ENCODE measurements at places on chromosomes 12 and 14. TPM values are rescaled to one million over a fixed set of nuclear protein-coding genes. Genes with fewer than 3 reads are reported as not detected.

The FITM1 gene
- total RNA-seq, result 0.26 TPM

The DIO3 gene
- not detected for total RNA-seq

The P2RX7 gene
- total RNA-seq, result 7.3 TPM

The RGS6 gene
- 2.0 TPM for total RNA-seq

The TPH2 gene
- not detected for total RNA-seq

GRCh38 chr12:24116548-24116947 lies 167.1 kb upstream of the SOX5 start:
- H3K4me3 ChIP-seq, result no peak overlapping the region
- H3K27me3 ChIP-seq, result no peaks in the 10 kb centered on the region
- no peak overlapping the region for H3K27ac ChIP-seq
- DNase-seq, result no peak
- no peaks in the 10 kb centered on the region for H3K36me3 ChIP-seq

GRCh38 chr12:109595321-109595902 lies 21.8 kb downstream of the MVK start:
- no peak overlapping the region for H3K4me3 ChIP-seq
- peaks cover 16% of the 10 kb centered on the region for H3K4me1 ChIP-seq
- peaks cover 7% of the 10 kb centered on the region for H3K27me3 ChIP-seq
- peaks cover 14% of the 10 kb centered on the region for H3K36me3 ChIP-seq
- peak; percentile 50 for DNase-seq

- no peak overlapping the region for H3K4me3 ChIP-seq
- no peaks in the 10 kb centered on the region for H3K4me1 ChIP-seq
- H3K27me3 ChIP-seq, result no peaks in the 10 kb centered on the region
- DNase-seq, result no peak
- no peaks in the 10 kb centered on the region for H3K36me3 ChIP-seq
These were observed 231.2 kb upstream of the TMTC1 start for GRCh38 chr12:30014991-30015390.

- H3K27me3 ChIP-seq, result no peaks in the 10 kb centered on the region
- H3K36me3 ChIP-seq, result peaks cover 9% of the 10 kb centered on the region
- DNase-seq, result peak; percentile 25
- peak overlapping the region; percentile 35 for H3K4me3 ChIP-seq
These were observed 122.7 kb downstream of the SLC38A6 start for GRCh38 chr14:61103541-61104339.

GRCh38 chr14:24254630-24255392 lies 8.2 kb downstream of the TGM1 start:
- H3K4me3 ChIP-seq, result no peak overlapping the region
- H3K27me3 ChIP-seq, result no peaks in the 10 kb centered on the region
- no peak overlapping the region for H3K27ac ChIP-seq
- DNase-seq, result no peak
- H3K4me1 ChIP-seq, result peaks cover 20% of the 10 kb centered on the region

DNA sequence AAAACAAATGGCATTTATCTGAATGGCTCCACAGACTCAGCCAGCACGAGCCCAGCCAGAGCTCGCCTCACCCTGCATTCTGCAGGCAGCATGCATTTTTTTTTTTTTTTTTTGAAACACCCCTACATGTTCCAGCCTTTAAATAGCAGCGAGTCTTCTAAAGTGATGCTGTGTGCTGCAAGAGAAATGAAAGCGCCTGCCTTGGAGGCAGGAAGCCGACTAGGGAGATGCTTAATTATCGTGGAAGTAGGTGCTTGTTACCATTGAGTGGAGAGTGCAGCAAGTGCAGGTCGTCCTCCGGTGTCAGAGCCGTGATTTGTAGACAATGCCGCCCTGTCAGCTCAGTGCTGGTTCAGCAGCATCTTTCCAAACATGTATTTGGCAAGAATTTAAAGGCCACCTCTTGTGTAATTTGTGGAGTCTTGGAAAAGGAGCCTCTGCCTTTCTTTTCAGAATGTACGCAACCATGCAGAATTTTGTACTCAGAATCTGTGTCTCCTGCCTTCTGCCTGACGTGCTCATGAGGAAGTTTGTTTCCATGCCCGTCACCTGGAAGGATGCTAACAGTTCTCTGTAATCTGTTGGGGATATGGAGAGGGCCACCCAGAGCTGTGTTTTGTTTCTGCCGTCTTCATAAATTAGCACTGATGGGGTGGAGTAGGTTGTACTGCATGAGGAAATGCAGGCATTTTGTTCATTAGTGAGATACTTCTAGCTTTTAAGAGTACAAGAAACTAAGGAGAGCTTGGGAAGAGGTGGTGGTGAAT lies 345.9 kb upstream of the RGS6 start:
- H3K36me3 ChIP-seq, result peaks cover 32% of the 10 kb centered on the region
- no peak overlapping the region for H3K4me3 ChIP-seq
- H3K27me3 ChIP-seq, result peaks cover 3% of the 10 kb centered on the region
- peaks cover 64% of the 10 kb centered on the region for H3K4me1 ChIP-seq

DNA sequence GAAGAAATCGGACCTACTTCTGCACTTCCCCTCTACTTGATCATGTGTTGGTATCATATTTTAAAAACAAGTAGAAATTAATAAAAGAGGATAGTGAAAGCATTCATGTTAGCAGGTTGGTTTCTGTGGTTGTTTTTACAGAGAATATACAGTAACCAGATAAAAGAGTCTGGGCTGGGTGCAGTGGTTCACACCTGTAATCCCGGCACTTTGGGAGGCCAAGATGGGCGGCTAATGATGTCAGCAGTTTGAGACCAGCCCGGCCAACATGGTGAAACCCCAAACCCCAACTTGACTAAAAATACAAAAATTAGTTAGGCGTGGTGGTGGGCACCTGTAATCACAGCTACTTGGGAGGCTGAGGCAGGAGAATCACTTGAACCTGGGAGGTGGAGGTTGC lies 55.9 kb downstream of the LRP6 start:
- H3K27ac ChIP-seq, result no peak overlapping the region
- H3K27me3 ChIP-seq, result peaks cover 38% of the 10 kb centered on the region
- H3K4me1 ChIP-seq, result peaks cover 6% of the 10 kb centered on the region
- H3K36me3 ChIP-seq, result no peaks in the 10 kb centered on the region

DNA sequence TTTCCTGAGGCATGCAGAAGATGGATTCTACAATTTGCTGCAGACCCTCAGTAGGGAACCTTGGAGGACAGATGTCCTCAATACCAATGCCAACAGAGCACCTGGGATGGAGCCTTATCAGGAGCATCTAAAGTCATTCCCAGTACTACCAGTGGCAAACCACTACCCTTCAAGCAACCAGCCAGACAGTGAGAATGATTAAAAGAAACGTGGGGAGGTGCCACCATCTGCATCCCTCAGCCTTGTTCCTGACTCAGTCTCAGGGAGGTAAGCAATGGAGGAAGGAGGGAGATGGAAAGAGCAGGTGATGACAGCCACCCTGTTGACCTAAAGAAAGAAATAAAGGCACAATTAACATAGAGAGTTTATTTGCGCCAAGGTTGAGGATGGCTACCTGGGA lies 175.2 kb upstream of the GRIN2B start:
- no peaks in the 10 kb centered on the region for H3K36me3 ChIP-seq
- H3K4me1 ChIP-seq, result no peaks in the 10 kb centered on the region
- no peak for DNase-seq
- H3K4me3 ChIP-seq, result no peak overlapping the region
- H3K27ac ChIP-seq, result no peak overlapping the region

DNA sequence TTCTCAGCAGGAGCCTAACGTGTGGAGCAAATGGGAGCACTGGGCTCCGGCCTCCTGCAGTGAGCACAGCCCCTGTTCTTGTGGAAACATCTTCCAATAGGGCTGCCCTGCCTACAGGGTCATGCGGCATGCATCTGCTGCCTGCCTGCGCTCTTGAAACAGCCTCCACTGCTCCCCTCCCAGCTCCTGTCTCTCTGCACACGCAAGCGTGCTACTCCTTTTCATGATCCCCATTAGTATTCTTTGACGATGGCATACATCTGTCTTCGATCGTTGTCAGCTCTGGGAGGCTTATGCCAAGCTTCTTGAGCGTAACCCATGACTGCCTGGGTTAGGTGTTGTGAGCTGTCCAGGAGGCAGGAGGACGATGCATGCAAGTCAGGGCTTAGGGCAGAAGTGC lies 23.1 kb downstream of the NTF3 start:
- H3K4me3 ChIP-seq, result no peak overlapping the region
- no peak overlapping the region for H3K27ac ChIP-seq
- H3K27me3 ChIP-seq, result peaks cover 3% of the 10 kb centered on the region
- no peak for DNase-seq
- no peaks in the 10 kb centered on the region for H3K36me3 ChIP-seq

DNA sequence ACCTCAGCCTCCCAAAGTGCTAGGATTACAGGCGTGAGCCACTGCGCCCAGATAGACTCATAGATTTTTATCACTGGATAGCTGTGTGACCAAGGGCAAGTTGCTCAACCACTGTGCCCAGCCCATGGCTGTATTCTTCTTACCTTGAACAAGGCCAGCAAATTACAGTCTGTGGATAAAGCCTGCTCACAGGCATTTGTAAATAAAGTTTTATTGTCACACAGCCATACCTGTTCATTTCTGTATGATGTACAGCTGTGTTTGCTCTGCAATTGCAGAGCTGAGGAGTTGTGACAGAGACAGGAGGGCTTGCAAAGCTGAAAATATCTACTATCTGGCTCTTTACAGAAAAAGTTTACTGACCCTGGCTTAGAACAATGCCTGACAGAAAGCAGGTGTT lies 35.2 kb upstream of the LHX5 start:
- no peak overlapping the region for H3K27ac ChIP-seq
- H3K4me1 ChIP-seq, result no peaks in the 10 kb centered on the region
- H3K4me3 ChIP-seq, result no peak overlapping the region
- no peak for DNase-seq
- no peaks in the 10 kb centered on the region for H3K36me3 ChIP-seq
- H3K27me3 ChIP-seq, result peaks cover 5% of the 10 kb centered on the region

- peak overlapping the region; percentile 92 for H3K4me3 ChIP-seq
- DNase-seq, result no peak
- H3K36me3 ChIP-seq, result peaks cover 35% of the 10 kb centered on the region
- no peaks in the 10 kb centered on the region for H3K27me3 ChIP-seq
- H3K27ac ChIP-seq, result peak overlapping the region; percentile 95
- H3K4me1 ChIP-seq, result peaks cover 64% of the 10 kb centered on the region
These were observed 1.7 kb downstream of the ORAI1 start for GRCh38 chr12:121628037-121628436.

DNA sequence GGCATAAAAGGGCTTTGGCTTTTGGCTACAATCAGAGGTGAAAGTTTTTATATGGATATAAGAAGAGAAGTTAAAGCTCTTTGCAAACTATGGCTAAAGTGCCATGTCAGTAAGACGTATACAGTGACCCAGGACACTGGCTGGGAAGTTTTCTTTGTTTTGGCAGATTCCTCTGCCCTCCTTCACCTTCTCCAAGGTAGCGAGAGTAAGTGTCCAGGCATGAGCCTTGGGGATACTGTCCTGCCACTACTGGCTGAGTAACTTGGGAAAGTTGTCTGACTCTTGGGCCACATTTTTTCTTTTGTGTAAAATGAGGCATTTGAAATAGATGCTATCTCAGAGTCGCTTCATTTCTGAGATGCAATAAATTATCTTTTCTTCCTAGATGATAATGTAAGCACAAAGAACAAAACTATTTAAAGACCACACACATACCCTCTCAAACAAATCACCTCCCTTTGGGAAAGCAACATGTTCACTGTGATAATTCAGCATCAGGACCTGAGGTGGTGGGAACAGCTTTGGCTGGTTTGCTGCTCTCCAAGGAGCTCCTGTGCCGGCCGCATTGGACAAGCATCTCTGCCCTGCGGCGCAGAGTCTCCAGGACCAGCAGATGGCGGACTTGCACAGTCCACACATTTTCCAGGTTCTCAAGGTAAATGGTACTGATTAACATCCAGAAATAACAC lies 106.3 kb downstream of the PTCSC3 start:
- peaks cover 22% of the 10 kb centered on the region for H3K27me3 ChIP-seq
- no peaks in the 10 kb centered on the region for H3K36me3 ChIP-seq
- H3K4me1 ChIP-seq, result no peaks in the 10 kb centered on the region
- no peak overlapping the region for H3K4me3 ChIP-seq
- DNase-seq, result no peak
- H3K27ac ChIP-seq, result no peak overlapping the region

DNA sequence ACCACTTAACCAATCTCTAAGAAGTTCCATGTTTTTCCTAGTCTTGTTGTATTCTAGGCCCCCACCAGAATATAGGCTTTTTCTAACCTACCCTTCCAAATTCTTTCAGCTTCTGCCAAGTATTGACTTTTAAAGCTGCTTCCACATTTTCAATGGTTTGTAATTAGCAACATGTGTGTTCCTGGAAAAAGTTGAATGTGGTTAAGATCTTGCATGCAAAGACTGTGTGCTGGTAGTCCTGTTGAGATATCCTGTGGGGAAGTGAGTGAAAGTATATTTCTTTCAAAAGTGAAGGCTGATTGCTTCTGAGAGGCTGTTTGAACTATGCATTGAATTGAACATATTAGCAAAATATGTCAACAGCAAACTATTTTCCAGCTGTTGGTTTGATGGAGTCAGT lies 646 bp upstream of the OR6C4 start:
- DNase-seq, result no peak
- H3K4me1 ChIP-seq, result no peaks in the 10 kb centered on the region
- H3K36me3 ChIP-seq, result no peaks in the 10 kb centered on the region
- H3K27ac ChIP-seq, result no peak overlapping the region

- H3K4me1 ChIP-seq, result no peaks in the 10 kb centered on the region
- no peak overlapping the region for H3K27ac ChIP-seq
- no peaks in the 10 kb centered on the region for H3K27me3 ChIP-seq
These were observed 52.2 kb upstream of the ANP32D start for GRCh38 chr12:48420039-48420775.

GRCh38 chr12:111014547-111014946 lies 94.2 kb upstream of the MYL2 start:
- H3K36me3 ChIP-seq, result no peaks in the 10 kb centered on the region
- DNase-seq, result no peak
- H3K27me3 ChIP-seq, result peaks cover 6% of the 10 kb centered on the region
- H3K27ac ChIP-seq, result no peak overlapping the region
- no peaks in the 10 kb centered on the region for H3K4me1 ChIP-seq

DNA sequence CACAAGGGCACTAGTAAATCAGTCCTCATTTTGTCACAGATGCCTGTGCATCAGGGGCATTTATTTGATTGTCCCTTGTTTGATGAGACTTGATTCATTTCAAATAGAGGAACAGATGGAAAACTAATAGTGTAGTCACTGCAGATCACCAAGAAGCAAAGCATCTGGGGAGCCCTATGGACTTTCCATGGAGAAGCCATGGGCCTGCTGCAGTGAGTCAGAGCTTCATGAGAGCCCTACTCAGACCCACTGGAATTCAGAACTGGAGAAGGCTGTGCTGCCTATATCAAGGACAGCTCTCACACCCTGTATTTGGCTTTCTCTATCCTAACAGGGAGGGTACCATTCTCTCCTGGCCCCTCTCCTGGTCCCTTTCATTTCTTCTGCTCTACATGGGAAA lies 126.2 kb downstream of the GRIP1 start:
- H3K36me3 ChIP-seq, result no peaks in the 10 kb centered on the region
- H3K27ac ChIP-seq, result no peak overlapping the region
- no peaks in the 10 kb centered on the region for H3K4me1 ChIP-seq
- peaks cover 5% of the 10 kb centered on the region for H3K27me3 ChIP-seq
- no peak overlapping the region for H3K4me3 ChIP-seq

GRCh38 chr12:3135522-3136461 lies 58.6 kb downstream of the TSPAN9 start:
- no peaks in the 10 kb centered on the region for H3K36me3 ChIP-seq
- H3K4me3 ChIP-seq, result no peak overlapping the region
- H3K27me3 ChIP-seq, result peaks cover 29% of the 10 kb centered on the region
- H3K4me1 ChIP-seq, result no peaks in the 10 kb centered on the region

- no peak for DNase-seq
- peak overlapping the region; percentile 53 for H3K27ac ChIP-seq
- peaks cover 4% of the 10 kb centered on the region for H3K36me3 ChIP-seq
- peak overlapping the region; percentile 72 for H3K4me3 ChIP-seq
- peaks cover 89% of the 10 kb centered on the region for H3K27me3 ChIP-seq
These were observed 2.7 kb downstream of the PTHLH start for GRCh38 chr12:27969624-27970400.

GRCh38 chr12:34107781-34108404 lies 85.6 kb downstream of the ALG10 start:
- H3K4me3 ChIP-seq, result no peak overlapping the region
- peaks cover 8% of the 10 kb centered on the region for H3K27me3 ChIP-seq
- H3K36me3 ChIP-seq, result no peaks in the 10 kb centered on the region
- no peak for DNase-seq
